ENCODE measurements at places on chromosomes 7 and 10.

DNA sequence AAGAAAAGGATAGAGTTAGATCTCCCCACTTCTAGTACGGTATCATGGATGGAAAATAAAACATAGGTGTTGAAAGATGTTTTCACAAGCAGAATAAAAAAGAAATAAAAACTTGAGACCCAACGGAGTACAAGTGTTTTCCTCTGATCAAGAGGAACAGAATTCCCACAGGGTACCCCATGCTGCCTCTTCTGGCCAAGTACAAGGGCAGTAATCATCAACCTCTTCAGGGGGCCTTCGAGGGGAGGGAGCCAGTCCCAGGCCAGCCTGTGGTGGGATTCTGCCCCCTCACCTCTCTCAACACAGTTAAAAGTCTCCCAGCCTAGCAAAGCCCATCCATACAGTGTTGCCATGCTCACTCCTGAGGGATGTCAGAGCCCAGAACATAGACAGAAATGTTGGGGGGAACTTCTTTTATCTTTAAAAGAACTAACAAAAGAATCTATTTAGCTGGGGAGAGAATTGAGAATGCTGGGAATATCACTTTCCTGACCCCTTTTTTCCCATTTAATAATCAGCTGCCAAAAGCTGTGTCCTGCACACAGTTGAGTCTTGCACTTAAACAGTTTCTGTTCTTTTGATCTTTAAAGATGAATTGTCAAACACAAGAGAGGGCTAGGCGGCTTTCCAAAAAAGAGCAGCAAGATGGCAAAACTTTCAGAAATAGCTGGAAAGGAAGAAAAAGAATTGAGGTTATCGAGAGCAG is 101.7 kb downstream of the PTN start:
- no peak for DNase-seq

- DNase-seq: no peak
Measured at GRCh38 chr10:71112138-71112785, 100.1 kb upstream of the UNC5B start.

DNA sequence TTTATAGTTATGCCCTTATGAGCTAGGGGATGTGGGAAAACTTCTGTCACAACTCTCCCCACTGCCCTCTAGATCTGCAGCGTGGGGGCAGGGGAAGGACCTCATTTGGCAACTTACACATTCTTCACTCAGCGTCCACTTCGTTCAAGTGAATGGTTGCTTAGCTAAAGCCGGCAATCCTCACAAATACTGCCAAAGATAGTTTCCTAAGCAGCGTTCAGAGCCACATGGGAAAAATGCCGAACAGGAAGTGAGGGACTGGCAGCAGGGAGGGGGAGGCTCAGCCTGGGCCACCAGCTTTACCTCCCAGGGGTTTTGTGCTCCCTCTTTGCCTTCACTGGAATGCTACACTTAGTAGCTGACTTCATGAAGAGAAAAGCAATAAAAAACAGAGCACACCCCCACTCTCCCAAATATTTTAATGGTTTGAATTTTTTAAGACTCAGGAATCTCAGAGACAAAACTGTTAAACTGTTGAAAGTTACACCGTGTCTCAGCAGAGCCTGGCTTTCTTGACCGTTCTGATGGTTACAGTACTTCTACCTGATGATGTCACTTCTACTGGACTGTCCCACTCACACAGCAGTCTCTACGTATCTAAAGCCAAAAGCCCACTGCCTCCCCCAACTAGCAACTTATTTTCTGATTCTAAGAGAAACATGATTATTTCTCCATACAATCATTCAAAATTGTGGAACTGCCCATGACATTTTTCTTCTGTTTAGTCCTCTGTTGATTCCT is 10.4 kb downstream of the GRM3 start:
- no peak for DNase-seq

DNA sequence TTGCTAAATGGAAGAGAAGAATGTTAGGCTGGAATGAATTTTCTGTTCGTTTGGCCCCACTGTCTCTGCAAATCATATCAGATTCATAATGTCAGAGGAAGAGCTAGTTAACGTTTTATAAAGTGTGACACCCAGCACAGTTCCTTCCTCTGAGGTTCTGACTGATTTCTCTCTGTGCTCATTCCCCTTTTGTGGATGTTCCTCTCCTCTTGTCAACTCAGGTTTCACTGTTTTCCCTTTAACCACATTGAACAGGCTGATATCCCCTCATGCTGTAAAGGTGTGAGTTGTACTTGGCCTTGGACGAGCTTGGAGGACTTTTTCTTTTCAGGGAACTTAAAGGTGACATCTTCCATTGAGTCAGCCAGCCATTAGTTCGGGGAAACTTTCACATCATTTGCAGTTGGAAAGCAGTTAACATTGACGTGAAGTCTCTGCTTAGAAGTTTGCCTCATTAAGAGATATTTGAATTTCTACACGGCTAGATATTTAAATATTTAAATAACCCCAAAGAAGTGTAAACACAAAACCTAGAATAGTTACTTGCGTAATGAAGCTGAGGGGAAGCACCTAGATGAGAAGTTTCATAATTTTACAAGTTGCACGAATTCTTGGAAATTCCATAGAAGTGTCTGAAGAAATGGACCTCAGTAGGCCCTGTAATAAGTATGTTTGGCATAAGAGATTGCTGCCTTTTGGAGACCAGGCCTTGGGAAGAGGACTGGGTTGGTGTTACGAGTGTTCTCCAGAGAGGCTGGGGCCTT is 101.5 kb upstream of the EGR2 start:
- peak; percentile 85 for DNase-seq

GRCh38 chr7:2760098-2760889 is 72.3 kb downstream of the AMZ1 start:
- peak; percentile 63 for DNase-seq

DNA sequence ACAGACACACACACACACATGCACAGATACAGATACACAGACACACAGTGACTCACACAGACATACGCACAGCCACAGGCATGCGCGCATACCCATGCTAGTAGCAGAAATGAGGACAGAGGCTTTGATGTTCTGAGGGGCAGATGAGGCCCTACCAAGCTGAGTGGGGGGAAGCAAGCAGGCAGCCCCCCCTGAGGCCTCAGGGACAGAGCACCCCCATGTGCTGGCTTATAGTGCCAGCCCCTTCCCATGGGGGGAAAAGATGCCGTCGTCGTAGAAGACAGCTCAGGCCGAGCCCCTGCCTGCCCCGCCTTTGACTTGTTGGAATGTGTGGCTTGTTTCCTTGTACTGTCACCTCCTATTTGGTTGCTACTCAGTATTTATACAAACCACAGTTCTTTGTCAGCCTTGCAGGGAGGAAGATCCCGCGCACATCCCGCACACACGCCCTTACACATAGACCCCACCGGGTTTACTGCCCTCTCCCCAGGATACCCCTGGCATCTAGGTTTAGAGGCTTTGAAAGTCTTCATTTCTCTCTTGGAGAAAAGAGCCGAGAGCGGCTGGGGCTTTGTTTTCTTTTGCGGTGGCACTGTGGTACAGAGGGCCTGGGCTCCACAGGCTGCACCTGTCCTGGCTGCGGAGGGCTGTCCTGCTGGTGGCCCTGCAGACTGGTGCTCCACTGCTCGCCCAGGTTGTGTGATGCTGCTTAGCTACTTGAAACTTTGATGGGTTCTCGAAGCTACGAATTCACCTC is 112.5 kb downstream of the DOCK1 start:
- no peak for DNase-seq

DNA sequence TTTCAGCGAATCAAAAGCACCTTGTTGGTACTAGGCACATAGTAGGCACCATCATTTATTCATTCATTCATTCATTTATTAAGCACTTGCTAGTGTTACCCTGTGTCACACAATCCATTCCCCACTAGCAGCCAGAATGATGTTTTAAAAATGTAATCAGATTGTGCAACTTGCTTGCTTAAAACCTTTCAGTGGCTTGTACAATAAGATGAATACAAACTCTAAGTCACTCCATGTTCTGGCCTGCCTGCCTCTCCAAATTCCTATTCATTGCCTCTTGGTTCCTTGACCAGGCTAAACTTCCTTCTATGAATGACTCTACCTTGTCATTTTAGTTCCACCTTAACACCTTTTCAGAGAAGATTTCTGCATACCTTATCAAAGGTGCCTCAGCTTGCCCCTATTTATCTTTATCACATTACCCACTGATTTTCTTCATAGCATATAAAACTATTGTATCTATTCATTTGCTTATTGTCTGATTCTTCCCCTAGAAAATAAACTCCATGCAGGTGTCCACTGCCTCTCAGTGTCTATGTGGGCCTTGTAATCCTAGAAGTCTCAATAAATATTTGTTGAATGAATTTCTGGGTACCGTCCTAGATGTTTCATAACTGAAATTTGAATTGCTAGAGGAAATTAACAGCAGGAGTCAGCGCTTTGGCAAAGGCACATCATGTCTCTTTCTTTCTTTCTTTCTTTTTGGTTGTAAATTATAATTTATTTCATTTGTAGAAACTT is 169.5 kb downstream of the TMEM26 start:
- DNase-seq: no peak

GRCh38 chr10:97991871-97992270 is 38.5 kb downstream of the CRTAC1 start:
- DNase-seq: no peak

- no peak for DNase-seq
Measured at GRCh38 chr10:84607523-84607922, 279.1 kb downstream of the CCSER2 start.

GRCh38 chr7:48621076-48621475 is 303.3 kb upstream of the CDC14C start:
- DNase-seq: no peak

GRCh38 chr7:125254566-125254965 is 324.9 kb upstream of the POT1 start:
- DNase-seq: no peak

- DNase-seq: no peak
Measured at GRCh38 chr10:17590969-17591645, 26.1 kb downstream of the HACD1 start.

GRCh38 chr7:99835189-99835588 is 7.4 kb downstream of the CYP3A43 start:
- DNase-seq: no peak

DNA sequence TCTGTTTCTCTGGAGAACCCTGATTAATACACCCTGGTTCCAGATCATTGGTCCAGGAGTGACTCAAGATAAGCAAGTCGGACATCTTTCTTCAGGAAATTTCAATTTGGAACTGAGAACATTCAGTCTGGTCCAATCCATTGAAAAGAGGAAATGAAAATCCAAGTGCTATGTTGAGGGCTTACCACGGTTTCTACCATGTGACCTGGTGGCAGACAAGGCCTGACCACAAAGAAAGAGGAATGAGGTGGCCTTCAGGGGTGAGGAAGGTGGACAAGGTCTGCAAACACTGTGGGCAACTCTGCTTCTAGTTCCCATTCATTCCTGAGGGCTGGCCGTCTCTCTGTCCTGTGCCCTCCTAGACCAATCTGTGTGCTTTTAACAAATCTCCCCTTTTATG is 149.2 kb upstream of the GHITM start:
- peak; percentile 14 for DNase-seq

GRCh38 chr10:17029581-17030271 is 99.9 kb downstream of the CUBN start:
- peak; percentile 90 for DNase-seq

DNA sequence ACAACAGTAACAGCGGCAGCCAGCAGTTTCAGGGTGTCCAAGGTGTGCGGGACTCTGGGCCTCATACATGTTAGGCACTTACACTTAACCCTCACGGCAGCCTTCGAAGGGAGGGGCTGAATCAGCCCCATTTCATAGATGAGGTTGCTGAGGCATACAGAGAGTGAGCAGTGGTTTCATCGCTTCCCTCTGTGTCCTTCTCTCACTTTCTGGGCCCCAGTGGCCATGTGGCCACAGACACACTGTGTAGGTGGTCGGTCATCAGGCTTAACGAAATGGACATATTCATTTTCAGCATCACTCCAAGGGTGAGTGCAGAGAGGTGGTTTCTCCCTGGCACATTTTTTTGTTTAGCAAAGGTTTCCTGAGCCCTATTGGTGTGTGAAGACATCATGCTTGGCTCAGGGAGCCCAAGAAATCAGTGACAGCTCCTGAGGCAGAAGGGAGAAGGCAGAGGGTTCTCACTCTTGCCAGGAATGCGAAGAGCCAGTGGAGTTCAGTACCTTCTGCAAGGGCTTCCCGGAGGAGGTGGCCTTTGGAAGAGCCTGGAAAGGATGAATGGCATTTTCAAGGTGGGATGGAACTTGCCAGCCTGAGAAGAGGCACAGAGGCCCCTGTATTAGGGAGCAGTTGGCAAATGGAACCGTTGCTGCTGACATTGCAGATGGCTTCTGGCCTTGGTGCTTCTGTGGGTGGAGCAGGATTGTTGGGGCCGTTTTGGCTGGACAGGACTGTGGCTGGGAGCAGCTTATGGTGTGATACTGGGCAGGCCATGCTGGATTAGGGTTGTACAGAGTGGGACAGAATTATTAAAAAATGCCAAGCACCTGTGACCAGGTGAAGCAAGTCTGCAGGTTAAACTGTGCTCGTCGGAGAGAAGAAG is 61.7 kb upstream of the PPIF start:
- DNase-seq: peak; percentile 50

DNA sequence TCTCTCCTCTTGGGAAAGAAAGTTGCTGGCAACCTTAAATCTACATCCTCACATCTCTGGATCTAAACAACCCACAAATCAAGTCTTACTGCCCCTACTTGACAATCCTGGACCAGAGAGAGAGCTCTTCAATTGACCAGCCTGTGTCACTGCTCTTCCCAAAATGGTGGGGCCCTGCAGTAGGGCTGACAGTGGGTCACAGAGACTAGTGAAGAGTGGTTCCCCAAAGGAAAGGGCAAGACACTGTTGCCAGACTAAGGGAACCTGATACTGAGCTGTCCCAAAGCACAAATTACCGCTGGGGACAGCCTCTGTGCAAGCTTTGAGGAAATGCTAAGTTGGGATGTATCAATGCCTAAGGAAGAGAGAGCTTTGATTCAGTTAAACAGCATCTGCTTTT is 4.5 kb upstream of the GPRIN2 start:
- no peak for DNase-seq

DNA sequence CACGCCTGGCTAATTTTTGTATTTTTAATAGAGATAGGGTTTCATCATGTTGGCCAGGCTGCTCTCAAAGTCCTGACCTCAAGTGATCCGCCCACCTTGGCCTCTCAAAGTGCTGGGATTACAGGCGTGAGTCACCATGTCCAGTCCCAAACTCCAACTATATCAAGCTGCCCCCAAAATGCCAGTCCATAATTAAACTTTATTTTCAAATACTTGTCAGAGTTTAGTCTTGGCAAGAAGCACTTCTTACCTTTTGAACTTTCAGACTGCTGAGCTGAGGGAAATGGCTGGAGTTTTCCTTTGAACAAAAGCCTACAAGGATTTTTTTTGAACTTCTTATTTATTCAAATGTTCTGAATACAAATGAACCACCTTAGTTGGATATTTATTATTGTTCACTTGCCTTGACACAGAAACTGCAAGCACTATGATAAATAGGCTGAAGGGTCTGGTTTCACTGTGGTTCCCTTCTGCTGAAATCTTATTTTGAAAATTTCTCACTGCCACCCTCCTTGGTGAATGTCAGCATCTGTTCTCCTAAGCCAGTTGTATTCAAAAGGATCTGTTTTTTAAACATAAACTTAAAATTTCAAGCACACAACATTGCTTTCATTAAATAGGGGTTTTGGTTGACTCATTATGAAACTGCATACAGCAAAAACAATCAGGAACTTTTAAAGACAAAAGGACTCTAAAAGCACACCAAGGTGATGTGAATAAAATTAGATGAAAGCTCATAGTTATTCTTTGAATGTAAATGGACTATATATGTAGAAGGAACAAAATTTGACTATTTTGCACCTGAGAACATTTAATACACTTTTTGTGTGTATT is 101.7 kb upstream of the SLC26A5 start:
- DNase-seq: no peak

All from inflammatory macrophage treated with lipopolysaccharide for 1 hour (primary cell).